Caco-2 (cell line): ENCODE measurements at places on chromosomes 12 and 14.

DNA sequence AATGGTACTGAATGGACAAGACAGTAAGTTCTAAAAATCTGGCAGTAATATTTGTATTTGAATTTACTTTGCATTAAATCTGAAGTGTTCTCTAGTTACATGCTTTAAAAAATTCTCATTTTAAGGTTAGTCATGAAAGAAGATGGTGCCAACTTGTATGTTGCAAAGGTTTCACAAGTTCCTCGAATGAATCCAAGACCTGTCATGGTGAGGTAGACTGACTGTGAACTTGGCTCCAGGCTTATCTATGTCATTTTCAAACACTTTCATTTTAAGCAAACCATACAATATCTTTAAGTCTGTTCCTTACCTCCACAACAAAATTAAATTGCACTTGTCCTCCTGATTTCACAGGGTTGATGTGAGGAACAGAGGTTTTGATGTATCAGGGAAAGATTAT, 23.4 kb downstream of the CLEC2D start:
- DNase-seq, result no peak

- DNase-seq, result no peak
Observed at GRCh38 chr14:54935958-54936357, 33.3 kb upstream of the GCH1 start.

- no peak for DNase-seq
Observed at GRCh38 chr12:53465679-53466078, 13.8 kb downstream of the PCBP2 start.

DNA sequence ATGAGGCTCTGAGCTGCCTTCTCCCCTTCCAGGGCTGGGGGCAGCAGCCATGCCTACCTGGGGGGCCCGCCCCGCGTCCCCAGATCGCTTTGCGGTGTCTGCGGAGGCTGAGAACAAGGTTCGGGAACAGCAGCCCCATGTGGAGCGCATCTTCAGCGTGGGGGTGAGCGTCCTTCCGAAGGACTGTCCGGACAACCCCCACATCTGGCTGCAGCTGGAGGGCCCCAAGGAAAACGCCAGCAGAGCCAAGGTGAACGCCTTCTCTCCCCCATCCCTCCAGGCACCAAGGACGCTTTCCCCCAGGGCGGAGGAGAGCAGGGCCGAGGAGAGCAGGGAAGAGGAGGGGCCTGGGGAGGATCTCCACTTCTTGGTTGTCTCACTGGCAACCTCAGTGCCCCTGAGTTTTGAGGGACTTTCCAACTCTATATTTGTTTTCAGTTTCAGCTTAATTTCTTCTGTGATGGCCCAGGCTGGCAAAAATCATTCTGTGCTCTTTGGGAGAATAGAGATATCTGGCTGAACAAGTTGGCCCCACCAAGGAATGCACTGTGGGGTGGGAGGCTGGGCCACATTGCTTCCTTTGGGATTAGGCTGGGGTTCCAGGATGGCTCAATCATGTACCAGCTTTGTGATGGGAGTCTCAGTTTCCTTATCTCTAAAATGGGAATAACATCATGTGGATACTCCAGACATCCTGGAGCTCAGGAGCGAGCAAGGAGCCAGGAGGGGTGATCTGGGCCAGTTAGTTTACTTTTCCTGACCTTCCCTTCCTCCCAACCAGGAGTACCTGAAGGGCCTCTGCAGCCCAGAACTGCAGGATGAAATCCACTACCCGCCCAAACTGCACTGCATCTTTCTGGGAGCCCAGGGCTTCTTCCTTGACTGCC, 1.2 kb downstream of the KHNYN start:
- DNase-seq, result no peak

DNA sequence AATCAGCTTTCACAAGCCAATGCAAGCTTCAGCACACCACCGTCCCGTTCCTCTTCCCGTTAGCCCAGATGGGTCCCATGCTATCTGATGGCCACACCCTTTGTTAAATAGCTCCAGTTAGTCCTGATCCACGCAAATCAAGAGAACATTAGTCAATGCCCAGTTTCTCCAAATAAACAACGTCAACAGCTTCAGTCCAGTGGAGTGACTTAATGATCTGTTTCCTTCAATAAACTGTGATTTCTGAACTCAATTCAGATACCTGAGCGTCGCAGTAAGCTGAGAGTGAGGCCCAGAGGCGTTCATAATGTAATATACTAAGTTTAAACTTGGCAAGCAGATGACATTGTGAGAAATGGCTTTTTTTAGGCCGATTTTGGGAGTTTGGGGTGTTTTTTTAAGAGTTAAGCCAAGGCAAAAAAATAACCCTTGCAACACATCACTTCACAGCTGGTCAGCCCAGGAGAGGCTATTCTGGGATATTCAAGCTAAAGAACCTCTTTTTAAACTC, 112.3 kb downstream of the ZFP36L1 start:
- no peak for DNase-seq

DNA sequence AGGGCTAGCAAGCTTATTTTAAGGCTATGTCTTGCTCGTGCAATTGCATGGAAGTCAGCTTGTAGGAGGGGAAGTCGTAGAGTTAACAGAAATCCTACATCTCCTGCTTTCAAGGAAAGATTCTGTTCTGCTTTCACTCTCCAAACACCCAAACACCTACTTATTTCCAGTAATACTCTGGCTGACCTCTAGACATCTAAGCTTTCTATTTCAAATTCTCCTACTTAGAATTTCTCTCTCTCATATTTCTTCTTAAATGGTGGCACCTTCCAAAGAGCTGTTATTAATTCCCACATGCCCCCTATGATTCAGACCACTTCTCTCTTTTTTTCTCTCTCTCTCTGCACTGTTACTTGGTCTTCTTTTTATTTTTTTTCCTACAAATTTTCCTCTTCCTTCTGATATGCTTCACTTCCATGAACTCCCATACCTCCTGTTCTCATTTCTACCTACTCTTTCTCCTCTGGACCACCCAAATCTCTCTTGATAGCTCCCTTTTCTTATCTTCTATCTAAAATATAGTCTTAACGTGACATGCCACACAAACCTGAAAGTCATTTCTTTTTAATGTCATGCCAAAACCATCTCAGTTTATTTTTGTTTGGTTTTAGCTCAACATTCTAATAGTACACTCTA, 90.8 kb downstream of the RPS6KA5 start:
- DNase-seq, result no peak

DNA sequence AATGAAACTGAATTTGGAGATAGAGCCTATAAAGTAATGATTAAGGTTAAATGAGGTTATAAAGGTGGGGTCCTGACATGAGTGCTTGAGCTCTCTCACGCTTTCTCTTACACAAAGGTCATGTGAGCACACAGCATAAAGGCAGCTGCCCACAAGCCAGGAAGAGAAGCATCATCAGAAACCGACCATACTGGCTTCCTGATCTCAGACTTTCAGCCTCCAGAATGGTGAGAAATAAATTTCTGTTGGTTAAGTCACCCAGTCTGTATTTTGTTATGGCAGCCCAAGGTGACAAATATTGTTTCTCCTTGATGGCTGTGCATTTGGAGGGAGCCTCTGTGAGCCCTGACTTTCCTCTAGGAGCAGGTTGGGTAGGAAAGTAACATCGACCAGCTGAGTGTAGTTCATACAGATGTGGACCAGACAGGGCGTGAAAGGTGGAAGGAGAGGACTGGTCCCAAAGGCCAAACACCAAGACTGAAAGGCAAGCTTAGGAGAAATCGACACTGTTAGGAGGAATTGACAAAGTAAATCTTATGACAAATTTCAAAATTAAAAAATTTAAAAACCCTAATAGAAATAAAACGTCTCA, 97.6 kb upstream of the SLC38A2 start:
- no peak for DNase-seq

- DNase-seq, result no peak
Observed at GRCh38 chr12:119694111-119694510, 26.2 kb downstream of the PRKAB1 start.

GRCh38 chr12:23703051-23703450, 246.4 kb downstream of the SOX5 start:
- no peak for DNase-seq

DNA sequence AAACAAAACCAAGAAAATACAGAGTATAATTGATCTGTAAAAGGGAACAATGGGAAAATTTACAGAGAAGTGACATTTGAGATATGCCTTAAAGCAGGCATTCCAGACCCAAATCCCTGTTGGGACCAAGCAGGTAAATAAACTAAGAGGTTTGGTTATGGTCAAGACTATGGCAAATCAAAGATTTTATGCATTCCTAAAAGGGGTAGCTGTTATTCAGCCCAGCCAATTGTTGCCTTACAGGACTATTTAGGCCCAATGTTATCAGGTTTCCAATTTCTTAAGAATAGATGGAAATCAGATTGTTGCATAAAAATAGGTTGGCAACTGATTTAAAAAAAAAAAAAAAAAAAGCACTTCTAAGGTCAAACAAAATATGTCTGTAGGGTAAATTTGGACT, 5.3 kb downstream of the DNAI7 start:
- DNase-seq, result no peak

GRCh38 chr14:77151245-77151644, 9.7 kb upstream of the ZDHHC22 start:
- DNase-seq, result no peak

DNA sequence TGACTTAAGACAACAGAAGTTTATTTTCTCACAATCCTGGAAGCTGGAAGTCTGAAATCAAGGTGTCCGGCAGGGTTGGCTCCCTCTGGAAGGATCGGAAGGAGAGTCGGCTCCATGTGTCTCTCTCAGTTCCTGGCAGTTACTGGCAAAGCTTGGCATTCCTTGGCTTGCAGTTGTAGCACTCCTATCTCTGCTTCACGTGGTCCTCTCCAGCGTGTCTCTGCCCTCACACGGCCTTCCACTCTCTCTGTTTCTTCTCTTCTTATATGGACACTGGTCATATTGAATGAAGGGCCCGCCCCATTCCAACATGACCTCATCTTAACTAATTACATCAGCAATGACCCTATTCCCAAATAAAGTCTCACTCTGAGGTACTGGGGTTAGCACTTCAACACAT, 60.1 kb upstream of the TUNAR start:
- DNase-seq, result no peak

DNA sequence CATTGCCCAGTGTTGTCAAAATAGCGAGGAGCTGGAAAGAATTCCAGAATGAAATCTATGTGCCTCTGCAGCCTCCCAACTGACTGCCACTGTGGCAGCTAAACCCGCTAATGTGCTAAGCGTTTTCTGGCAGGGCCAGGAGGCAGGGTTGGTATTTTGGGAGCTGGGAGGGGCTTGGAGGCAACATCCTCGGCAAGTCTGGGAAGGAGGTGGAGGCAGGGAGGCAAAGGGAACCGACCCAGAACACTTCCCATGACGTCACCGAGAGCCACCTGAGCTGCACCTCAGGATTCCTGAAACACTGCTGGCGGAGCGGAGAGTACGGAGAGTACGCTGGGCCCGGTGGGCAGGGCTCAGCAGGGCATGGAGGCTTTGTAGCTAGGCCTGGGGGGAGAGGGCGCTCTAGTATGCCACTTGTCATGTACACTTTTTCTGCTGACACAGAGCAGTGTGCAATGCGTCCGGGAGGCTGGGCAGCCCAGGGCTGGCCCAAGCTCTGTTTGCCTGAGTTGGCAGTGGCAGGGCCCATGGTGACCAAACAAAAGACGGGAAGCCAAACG, 81.5 kb downstream of the DPF3 start:
- no peak for DNase-seq

DNA sequence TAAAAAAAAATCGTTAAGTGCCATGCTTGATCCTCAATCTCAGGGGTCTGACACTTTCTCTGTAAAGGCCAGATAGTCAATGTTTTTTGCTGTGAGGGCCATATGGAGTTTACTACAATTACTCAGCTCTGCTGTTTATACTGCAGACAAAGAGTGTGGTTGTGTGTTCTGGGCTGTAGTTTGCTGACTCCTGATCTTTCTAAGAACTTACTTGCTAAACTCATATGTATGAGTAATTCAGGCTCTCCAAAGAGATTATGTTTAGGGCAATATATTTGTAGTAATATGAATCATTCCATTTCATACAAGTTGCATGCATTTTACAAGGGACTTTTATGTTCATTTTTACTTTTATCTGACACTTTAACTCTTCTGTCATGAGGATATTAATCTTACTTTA, 188.2 kb downstream of the TMTC2 start:
- no peak for DNase-seq

- peak; percentile 6 for DNase-seq
Observed at GRCh38 chr14:93824518-93825234, 36.4 kb upstream of the PRIMA1 start.

DNA sequence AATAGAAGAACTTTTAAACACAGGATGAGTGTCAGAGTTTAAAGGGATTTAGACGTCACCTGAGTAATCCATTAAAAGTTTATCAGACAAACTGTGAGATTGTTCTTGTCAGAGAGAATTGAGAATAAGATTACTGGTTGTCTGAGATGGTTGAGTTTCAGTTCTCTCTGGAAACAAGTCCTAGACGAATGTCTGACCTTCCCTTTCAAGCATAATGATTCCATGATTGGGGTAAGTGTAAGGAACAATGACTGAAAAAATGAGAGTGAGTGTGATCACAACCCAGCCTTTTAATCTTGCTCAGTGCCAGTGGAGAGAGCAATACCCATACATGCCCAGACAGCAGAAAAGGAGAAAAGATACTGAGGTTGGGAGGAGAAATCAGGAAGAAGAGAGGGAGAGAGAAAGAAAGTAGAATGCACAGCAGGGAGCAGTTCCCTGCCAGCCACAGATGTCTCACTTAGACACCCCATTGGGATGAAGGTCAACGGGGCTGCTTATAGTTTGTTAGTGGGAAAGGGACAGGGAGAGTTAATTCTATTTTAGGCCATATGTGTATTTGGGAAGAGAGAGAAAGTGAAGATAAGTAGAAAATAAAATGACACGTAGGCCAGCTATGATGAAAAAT, 4.3 kb downstream of the GRIP1 start:
- DNase-seq, result no peak

DNA sequence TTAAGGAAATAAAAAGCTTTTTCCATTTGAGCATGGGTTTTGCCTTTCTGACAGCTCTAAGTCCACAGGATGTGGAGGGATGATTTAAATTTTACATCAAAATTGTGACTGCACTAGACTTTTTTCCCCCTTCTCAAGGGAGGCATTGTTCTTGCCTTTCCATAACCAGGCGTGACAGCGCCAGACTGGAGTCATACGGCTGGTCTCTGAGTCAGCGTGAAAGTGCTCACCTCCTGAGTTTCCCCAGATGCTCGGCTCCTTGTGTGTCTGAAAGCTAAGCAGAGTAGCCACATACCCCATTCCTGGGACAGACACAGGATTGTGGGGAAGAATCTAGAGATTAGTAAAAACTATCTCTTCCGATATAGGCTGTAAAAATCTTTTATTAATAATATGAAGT, 43.1 kb downstream of the SOX5 start:
- no peak for DNase-seq

DNA sequence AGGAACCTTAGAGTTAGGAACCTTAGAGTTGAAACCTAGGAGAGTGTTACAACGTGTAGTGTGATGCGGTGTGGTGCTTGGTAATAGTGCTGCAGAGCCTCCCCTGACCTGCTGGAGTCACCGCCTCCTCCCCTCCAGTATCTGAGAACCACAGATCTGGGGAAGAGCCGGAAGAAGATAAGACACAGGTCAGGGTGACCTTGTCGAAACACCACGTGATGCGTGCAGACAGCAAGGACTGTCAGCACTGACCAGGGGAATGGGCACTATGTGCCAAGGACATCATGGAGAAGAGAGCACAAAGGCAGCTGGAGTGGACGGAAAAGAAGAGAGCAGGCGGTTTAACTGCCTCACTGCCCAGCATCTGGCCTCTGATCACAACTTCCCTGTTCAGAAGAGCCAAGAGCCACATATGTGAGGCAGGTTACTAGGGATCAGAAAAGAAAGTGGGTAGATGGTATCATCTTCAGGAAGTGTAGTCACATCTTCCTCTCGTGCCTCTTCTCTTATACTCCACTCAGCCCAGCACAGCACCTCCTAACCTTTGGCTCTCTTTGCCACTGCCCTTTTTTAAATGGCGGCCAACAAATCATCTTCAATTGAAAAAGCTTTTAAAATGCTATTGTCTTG, 93.7 kb downstream of the TESC start:
- no peak for DNase-seq
